Left ventricle myocardium inferior (tissue), 1 donor: ENCODE measurements at places on chromosomes 16 and 17. TPM values are rescaled to one million over a fixed set of nuclear protein-coding genes. Genes with fewer than 3 reads are reported as not detected.

CMTM2 gene
- total RNA-seq = not detected

VWA3A gene
- total RNA-seq = 0.25 TPM

FA2H gene
- total RNA-seq = not detected

LDHD gene
- total RNA-seq = 97.9 TPM

CRYBA1 gene
- total RNA-seq = not detected

NLRC3 gene
- total RNA-seq = 0.93 TPM

NOD2 gene
- total RNA-seq = 0.52 TPM

RUNDC3A gene
- 0.41 TPM for total RNA-seq

PYDC1 gene
- not detected for total RNA-seq

CES5A gene
- total RNA-seq = not detected

REXO5 gene
- total RNA-seq = 5.9 TPM

SLC35G6 gene
- total RNA-seq = not detected

PLCG2 gene
- total RNA-seq = 5.6 TPM

BAHCC1 gene
- total RNA-seq = 7.3 TPM

SLC13A2 gene
- total RNA-seq = not detected

KCNJ18 gene
- total RNA-seq = not detected

SF3B3 gene
- 129 TPM for total RNA-seq

ABCA9 gene
- 13.0 TPM for total RNA-seq

PIMREG gene
- total RNA-seq = 0.19 TPM

KLHL10 gene
- total RNA-seq = not detected

TPSG1 gene
- not detected for total RNA-seq

EIF3CL gene
- total RNA-seq = 41.6 TPM

ADPRM gene
- 4.2 TPM for total RNA-seq

GSG1L gene
- 3.4 TPM for total RNA-seq

NAGS gene
- total RNA-seq = 0.11 TPM

LPCAT2 gene
- total RNA-seq = 6.9 TPM

KRT222 gene
- 0.38 TPM for total RNA-seq

SDK2 gene
- 2.2 TPM for total RNA-seq

PDE6G gene
- total RNA-seq = not detected

SPATA22 gene
- 0.44 TPM for total RNA-seq

DLX3 gene
- not detected for total RNA-seq

RNU2-1 gene
- total RNA-seq = 5,474 TPM

HAP1 gene
- 0.14 TPM for total RNA-seq

MBTPS1 gene
- 72.5 TPM for total RNA-seq

ITGAX gene
- 1.4 TPM for total RNA-seq

FOXC2 gene
- total RNA-seq = 1.5 TPM

PABPN1L gene
- not detected for total RNA-seq

PDK2 gene
- 206 TPM for total RNA-seq

KRTAP1-1 gene
- total RNA-seq = not detected

DHRS7C gene
- 3.1 TPM for total RNA-seq

PITPNM3 gene
- 0.36 TPM for total RNA-seq

ACSM5 gene
- 1.6 TPM for total RNA-seq

C17orf50 gene
- not detected for total RNA-seq

SLC47A1 gene
- total RNA-seq = 12.9 TPM

MRPL27 gene
- total RNA-seq = 85.0 TPM

CACNB1 gene
- total RNA-seq = 3.7 TPM

TAT gene
- total RNA-seq = not detected

SLC22A31 gene
- total RNA-seq = not detected

INCA1 gene
- total RNA-seq = 3.1 TPM

ADAD2 gene
- 0.52 TPM for total RNA-seq
